ENCODE measurements at places on chromosomes 11 and 22.

DNA sequence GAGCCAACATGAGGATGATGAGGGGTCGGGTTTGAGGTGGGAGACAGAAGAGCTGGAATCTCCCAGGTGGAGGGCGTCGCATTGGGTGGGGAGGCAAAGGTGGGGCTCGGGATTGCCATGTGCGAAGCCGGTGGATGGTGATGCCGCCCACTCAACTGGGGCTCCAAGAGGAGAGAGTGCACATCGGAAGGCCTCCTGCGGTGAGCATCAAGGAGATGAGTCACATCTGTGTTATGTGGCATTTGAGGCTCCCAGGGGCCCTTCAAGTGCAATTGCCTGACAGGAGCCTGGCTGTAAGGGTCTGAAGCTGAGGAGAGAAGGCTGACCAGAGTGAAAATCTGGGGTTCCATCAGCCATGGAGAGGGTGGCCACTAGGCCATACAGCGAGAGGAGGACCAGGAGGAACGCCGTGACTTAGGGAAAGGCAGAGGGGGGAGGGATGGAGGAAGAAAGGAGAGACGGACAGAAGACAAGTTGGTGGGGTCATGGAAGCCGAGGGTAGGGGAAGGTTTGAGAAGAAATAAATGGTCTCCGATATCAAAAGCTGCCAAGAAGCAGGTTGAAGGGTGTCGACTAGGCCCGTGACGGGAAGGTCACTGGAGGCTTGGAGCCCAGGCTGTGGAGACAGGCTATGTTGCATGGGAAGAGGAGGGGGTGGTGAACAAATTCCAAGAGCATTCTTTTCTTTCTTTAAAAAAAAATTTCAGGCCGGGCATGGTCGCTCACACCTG is 21.3 kb downstream of the RASD2 start:
- DNase-seq: peak; percentile 54

- DNase-seq: no peak
Measured at GRCh38 chr11:31932879-31933278, 121.8 kb upstream of the PAX6 start.

DNA sequence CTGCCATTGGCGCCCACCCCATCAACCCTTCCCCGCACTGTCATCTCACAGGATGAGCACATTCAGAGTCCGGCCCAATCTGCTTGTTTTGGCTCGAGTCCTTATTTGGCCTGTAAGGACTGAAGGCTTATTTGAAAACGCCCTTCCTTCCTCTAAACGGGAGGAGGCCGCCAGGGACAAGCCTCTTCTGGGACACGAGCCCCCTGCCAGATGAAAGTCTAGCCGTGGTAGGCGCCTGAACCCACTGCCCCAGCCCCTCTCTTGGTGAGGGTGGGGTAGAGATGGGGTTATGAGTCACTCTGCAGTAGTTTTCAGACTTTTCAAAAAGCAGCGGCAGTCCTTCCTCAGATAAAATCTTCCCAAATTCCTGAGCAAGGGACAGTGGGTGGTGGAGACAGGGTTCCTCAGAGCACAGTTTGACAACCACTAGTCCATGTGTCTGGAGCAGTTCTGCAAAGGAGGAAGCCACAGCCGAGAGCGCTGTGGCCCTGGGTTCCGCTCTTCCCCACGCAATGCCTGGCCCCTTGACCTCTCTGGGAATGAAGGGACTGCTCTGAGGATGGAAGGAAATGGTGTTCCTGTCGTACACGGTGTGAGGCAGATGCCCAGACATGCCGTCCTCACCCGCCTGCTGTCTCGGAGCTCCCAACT is 57.0 kb downstream of the MYH9 start:
- peak; percentile 77 for DNase-seq

DNA sequence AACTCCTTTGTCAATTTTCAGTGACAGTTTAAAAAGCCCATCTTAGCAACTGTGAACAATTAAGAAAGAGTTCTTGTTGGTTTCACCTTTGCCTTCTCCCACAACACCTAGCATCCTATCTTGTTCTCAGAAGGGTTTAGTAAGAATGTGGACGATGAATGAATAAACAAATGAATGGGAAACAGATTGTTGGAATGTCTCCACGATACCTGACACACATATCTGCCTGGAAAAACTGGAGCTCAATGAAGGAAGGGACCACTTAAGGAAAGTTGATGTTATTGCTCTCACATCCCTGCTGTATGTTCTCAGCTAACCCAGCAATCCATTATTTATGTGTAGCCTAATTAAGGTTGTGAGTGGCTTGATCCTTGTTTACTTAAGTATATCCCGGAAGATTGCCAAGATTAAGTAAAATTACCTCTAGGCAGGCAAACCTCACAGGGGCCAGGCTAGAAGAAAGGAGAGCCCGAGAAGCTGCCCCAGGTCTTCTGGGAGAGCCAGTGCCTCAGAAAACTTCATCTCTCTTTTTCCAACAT is 286.4 kb downstream of the NXPE2 start:
- DNase-seq: no peak

DNA sequence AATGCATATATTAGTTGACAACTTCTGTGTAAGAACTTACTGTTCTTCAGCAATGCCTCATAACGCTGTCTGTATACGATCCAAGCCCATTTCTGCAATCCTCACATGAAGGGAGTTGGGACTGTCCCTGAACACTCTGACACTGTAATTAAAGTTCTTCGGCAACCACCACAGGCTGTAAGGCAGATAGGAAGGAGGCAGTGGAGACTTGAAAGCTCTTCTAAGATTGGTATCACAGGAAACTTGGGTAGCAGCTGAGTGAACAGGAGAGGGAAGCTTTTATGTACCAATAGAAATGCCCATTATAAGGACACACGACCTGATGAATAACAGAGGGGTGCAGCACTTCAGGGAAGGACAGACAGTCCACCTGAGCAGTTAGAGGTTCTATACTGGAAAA is 12.0 kb upstream of the GAB2 start:
- DNase-seq: no peak

DNA sequence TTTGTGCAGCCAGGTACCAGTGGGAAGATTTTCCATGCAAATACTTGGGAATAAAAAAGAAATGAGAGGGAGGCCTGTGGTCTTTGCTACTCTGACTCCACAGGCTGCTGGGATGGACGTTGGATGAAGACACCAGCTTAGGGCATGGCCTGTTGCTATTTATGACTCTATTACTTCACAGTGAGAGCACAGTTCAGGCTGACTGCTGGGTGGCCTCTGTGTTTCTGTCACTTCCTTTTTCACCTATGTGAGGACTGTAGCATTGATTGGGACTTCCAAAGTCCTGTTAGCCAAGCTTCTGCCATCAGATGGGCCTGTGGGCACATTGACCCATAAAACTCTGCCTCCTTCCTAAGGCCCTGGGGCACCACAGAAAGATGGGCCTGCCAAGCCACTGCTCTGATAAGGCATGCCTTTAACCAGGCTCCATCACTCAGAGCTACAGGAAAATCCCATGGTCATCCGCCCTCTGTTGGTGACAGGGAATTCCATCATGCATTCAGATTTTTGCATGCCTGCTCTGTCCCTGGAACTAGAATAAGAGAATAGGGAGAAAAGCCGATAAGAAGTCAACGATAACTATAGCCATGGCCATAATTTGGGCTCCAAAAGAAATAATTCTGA is 64.6 kb downstream of the KCNJ1 start:
- DNase-seq: no peak

All from HS-27A (cell line).